Stimulated activated CD4-positive, alpha-beta T cell treated with anti-CD3 and anti-CD28 coated beads, Interleukin-2, amount 100 ng/mL, for 48 hours (primary cell): ENCODE measurements at places on chromosomes 4 and X.

- DNase-seq, result no peak
These were observed 908.9 kb upstream of the LCORL start for GRCh38 chr4:18930487-18930886.

DNA sequence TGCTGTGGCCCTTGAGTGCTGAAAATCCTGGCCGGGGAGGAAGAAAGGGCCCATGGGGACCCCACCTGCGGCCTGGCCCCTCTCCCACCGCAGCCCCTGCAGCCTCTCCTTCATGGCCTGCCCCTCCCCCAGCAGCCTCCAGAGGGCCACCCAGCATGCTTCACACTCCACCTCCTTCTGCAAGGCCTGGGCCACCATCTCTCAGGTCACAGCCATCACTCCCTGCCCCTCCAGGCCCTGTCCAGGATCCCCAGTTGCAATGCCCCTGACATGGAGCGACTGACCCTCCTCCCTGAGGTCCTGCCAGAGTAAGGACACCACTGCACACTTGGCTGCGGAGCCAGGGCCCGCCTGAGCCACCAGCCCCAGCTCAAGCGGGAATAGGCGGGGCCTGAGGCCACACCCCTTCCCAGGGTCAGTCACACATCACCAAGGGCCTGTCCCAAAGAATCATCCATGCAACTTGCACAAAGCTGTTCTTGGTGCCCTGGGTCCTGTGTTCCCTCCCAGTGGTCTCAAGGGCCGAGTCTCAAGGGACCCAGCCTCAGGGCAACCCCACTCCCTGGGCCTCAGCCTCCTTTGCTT is 32.9 kb downstream of the CCNQ start:
- no peak for DNase-seq

- no peak for DNase-seq
These were observed 82.2 kb downstream of the FNIP2 start for GRCh38 chr4:158850800-158851644.

GRCh38 chr4:152156442-152156841 is 379.4 kb downstream of the FBXW7 start:
- no peak for DNase-seq

DNA sequence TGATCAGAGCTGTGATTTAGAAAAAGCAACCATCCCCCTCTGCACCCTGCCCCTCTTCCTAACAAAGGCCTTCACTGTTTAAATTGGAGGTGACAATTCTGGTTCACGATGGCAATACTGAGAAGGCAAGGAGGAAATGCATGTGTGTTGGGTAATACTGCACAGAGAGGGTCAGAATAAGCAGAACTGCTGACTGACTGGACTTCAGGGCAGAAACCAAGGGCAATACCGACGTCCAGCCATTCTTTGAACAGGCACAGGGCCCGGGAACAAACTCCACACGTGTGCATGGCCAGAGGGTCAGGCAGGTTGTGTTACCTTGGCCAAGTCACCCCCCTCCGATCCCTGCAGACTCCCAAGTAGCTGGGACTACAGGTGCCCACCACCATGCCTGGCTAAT is 6.0 kb downstream of the ACSL1 start:
- no peak for DNase-seq

GRCh38 chr4:46385946-46386345 is 4.0 kb downstream of the GABRA2 start:
- DNase-seq, result no peak
